Ascending aorta (tissue), 2 donors: ENCODE measurements at places on chromosomes 1 and 21. TPM values are rescaled to one million over a fixed set of nuclear protein-coding genes. Genes with fewer than 3 reads are reported as not detected.

TFF1 gene
- not detected for total RNA-seq

DNA sequence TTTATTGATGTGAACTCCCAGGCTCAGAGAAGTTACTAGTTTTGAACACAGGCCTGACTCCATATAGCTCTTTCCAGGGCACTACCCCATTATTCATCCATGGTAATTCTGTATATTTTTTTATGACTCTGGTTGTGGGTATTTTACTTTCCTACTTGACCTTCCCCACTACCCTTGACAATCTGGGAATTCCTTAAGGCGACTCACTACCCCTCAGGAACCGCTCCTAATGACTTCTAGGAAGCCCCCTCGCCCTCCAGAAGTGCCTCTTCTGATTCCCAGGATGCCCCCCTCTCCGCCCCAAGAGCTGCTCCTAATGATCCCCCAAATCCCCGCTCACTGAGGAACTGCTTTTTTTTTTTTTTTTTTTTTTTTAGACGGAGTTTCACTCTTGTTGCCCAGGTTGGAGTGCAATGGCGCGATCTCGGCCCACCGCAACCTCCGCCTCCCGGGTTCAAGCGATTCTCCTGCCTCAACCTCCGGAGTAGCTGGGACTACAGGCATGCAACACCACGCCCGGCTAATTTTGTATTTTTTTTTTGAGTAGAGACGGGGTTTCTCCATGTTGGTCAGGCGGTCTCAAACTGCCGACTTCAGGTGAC, 972 bp upstream of the KDM4A start:
- DNase-seq = no peak

- DNase-seq = no peak
Observed at GRCh38 chr1:223022641-223023473, 120.2 kb downstream of the TLR5 start.

DNA sequence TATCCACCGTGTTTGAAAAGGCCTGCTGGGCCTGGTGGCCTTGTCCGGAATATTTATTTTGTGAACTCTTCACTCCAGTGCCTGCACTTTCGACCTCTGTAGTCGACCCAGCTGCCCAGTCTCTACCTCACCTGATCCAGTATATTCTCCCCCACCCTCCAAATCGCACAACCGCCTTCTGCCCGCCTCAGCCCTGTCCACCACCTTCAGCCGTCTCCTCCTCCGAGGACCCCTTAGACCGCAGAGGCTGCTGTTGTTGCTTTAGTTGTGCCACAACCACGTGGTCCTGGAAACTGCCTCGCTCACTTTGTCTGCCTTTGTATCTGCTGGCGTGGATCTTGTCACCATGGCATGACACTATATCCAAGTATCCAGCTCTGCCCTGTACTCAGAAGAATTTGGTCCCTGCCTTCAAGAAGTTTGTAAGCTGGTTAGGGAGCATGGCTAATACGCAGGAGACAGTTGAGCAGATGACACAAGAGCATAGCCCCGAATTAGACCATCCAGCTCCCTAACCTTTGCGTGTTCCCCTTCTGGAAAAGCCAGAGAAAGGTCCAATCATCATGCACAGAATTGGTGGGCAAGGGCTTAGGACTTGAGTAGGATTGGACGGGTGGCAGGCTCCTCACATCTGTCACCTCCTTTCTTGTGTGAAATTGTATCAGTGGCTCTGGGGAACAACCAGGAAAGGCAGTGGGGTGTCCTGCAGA, 1.5 kb downstream of the PHGDH start:
- no peak for DNase-seq

DNA sequence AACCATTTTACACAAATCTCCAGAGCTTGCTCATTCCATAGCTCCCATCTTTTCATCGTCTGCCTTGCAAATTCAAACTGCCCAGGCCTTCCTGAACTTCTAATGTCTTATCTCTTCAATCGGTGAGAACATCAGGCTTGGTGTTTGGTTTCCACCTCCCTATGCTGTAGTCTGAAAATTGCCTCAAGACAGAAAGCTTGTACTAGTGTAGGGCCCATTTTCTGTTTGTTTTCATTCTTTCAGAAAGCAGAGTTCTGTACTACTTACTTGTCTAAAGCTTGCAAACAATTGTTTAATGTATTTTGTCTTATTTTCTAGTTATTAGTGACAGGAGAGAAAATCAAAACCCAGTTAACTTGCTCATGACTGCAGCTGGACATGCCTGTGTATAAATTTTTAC, 16.8 kb downstream of the HOOK1 start:
- no peak for DNase-seq

LGR6 gene
- 26.0 TPM for total RNA-seq

DNA sequence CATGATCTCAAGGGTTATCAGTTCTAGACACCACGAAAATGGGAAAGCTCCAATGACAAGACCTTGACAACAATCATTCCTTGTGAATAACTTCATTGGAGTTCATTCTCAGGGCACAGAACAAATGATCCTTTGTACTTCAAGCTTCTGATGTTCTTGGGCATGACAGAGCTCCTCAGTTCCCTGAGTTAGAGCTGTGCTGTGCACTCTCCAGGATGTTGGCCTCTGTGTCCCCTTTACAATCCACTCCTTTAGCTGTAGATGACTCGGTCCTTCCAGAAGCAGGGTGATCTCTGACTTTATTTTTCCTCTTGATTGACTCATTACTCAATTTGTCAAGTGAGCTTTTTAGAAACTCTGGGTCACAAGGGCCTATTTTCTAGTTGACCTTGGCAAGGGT, 3.9 kb upstream of the FAM78B start:
- no peak for DNase-seq

DNA sequence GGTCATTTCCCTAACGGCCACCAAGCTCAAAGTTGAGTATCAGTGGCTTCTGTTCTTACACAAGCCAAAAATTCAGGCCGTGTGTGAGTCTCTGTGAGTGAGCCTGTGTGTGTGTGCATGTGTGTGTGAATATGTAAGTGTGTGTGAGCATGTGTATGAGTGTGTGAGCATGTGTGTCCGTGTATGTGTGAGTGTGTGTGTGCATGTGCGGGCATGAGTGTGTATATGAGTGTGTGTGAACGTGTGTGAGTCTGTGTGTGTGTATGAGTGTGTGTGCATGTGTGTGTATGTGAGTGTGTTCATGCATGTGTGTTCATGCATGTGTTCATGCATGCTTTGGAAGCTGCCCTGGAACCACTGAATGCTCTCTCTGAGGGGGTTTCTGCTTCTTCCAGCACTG, 105.7 kb downstream of the AJAP1 start:
- no peak for DNase-seq

SLAMF9 gene
- total RNA-seq = not detected

CDA gene
- 10.1 TPM for total RNA-seq

DNA sequence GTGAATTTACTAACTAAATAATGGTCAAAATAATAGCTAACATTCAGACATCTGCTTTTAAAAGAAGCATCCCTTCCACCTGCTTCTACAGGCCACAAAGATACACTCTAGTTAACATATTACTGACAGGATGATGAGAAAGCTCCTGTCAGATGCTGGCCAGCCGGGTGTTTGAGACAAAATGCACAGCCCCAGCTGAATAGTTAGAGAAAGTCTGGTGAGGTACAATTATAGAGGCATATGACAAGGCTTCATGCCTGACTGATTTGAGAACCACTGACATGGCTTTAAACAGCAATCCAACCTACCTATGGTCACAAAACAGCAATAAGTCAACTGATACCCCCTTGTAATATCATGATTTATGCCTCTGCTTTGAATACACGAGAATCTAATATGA, 137.0 kb downstream of the DENND1B start:
- no peak for DNase-seq

GRCh38 chr1:215459136-215459535, 108.0 kb upstream of the KCTD3 start:
- no peak for DNase-seq

LCA5L gene
- not detected for total RNA-seq

GRCh38 chr1:203536575-203536974, 42.6 kb downstream of the OPTC start:
- DNase-seq = no peak

AGO1 gene
- 24.2 TPM for total RNA-seq

CELA3A gene
- total RNA-seq = not detected

GRCh38 chr1:40890771-40891170, 28.6 kb upstream of the CITED4 start:
- no peak for DNase-seq

GRCh38 chr1:219506473-219506899, 106.4 kb downstream of the ZC3H11B start:
- no peak for DNase-seq

GRCh38 chr1:156766298-156767100, 836 bp upstream of the PRCC start:
- no peak for DNase-seq

DNA sequence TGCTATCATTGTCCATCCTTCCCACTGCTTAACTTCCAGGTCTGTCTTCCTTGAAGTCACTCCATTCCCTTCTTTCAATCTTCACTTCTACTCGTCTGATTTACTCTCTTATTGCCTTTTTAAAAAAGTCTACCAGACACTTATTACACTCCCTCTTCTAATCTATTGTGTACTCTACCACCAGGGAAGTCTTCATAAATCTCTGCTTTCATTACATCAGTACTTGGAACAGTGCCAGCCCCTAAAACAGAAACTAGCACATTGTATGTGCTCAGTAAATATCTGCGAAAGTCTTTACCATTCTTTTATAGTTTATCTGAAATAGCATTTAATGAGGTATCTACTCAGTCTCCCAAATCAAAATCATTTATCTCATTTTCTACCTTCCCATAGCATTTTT, 236.4 kb downstream of the USH2A start:
- no peak for DNase-seq

GRCh38 chr1:182905321-182905720, 47.6 kb downstream of the SHCBP1L start:
- no peak for DNase-seq

DNA sequence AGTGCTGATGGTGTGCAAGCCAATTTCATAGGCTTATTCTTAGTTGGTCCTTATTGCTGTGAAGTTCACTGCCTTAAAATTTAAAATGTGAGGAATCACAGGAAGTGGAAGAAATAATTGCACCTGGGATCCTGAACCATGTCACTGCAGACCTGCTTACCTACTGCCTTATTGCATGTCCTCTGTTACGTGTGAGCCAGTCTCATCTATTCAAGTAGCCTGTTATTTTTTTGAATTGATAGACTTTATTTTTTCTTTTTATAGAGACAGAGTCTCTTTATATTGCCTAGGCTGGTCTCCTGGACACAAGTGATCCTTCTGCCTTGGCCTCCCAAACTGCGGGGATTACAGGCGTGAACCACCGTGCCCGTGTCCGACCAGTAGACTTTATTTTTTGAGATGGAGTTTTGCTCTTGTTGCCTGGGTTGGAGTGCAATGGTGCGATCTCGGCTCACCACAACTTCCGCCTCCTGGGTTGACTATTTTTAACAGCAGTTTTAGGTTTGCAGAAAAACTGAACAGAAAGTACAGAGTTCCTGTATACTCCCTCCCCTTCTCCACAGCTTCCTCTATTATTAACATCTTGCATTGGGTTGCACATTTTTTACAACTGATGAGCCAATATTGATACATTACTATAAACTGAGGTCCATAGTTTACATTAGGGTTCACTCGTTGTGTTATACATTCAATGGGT, 14.0 kb upstream of the DISC1 start:
- no peak for DNase-seq

AXDND1 gene
- not detected for total RNA-seq

DNA sequence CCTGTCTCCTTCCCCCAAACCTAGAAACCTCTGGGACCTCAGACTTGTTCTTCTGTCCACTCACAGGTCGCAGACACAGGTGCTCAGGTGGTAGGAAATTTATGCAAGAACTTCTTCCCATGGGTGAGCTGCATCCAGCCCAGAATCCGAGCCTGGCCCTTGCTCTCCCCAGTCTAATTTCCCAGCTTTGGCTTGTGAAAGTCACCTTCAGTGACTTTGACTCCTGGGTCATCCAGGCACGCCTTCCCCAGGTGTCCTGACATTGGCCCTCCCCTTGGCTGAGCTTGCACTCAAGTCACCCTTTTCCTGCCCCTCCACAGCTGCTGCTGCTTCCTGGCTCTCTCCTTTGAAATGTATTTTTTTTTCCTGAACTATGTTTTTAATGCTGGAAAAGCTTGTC, 6.6 kb downstream of the IPO13 start:
- DNase-seq = no peak

KANK4 gene
- not detected for total RNA-seq

DNA sequence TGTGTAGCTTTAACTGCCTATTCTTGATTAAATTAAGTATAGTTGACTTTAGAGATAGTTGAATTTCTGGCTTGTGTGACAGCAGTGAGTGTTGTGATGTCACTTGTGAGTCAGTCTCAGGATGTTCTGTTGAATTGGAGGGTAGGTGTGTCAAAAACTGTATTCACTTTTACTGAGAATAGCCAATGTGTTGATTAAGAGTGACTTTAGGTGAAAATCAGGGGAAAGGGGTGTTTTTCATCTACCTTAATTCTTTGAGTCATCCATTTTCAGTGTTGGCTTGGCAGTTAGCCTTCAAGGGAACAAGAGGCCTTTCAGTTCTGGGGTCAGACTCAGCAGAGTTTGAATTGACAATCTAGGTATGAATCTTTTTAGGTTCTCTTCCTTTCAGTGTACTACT, 75.9 kb downstream of the CDC14A start:
- DNase-seq = no peak

- DNase-seq = no peak
Observed at GRCh38 chr1:102241431-102242338, 245.0 kb upstream of the OLFM3 start.

GRCh38 chr1:67458663-67459062, 28.5 kb upstream of the SERBP1 start:
- no peak for DNase-seq

THEM5 gene
- total RNA-seq = not detected

GRCh38 chr1:21289700-21290545, at the start of gene ECE1:
Gene ECE1, minus strand, starts transcription at chr1:21290463. Its CDS starts 49 bp downstream, at chr1:21290414.
- no peak for DNase-seq

DNA sequence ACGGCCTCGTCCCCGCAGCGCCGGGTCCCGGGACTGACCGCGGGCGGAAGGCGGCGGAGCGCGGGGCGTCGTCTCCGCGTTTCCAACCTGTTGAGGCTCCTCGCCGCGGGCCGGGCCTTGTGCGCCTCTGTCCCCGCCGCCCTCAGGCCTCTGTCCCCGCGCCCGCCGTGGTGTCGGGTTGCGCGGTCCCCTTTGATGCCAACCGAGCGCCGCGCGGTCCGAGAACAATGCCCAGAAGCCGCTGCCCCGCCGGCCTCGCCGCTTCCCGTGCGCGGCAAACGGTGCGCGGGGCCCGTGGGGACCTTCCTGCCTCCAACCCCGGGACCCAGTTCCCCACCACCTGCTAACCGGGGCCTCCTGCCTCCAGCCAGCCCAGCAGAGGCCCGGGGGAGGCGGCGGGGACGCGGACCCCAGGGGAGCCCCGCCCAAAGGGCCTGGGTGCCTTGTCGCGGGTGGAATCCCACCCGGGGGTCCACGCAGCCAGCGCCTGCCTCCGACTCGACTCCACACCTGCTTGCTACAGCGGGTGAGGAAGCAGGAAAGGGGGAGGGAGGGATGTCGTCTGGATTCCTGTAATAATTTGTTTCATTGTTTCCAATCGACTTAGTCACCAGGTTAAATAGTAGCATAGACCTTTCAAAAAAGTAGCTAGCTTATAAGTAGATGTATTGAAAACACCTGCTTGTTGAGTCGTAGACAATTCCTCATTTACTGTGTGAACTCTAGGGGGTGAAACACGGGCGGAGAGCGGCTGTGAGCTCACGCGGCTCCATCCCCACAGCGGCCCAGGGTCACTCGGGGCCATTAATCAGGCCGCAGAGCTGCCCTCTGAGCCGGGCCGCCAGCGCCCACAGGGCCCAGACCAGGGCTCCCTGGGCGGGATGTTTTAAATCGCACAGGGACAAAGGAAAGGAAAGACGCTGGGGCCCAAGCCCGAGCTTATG, 1.1 kb downstream of the COL18A1 start:
- no peak for DNase-seq

GRCh38 chr1:227896710-227897655, 50.7 kb downstream of the WNT9A start:
- peak; percentile 4 for DNase-seq

RPE65 gene
- not detected for total RNA-seq
